ENCODE measurements at places on chromosomes 2 and 18.
A peak's percentile ranks its signal among the peaks of the same experiment; 100 is the strongest.

GRCh38 chr2:54061272-54061671 is 54.1 kb upstream of the ACYP2 start:
- no peak for DNase-seq

DNA sequence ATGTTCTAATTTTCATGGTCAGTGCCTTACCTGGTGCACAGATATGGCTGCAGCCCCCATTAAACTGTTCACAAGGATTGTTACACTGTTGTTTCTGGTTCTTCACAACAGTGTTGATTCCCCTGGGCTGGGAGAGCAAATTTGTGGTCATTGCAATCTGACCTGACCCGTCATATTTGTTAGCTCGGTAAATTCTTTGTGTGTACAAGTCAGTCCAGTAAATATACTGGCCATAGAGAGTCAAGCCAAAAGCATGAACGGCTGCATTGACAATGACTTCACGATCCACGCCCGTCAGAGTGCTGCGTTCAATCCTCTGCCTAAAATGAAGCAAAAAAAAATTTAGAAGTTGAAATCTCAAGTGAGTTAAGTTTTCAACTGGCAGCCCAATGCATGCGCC is 134.6 kb downstream of the DHRS9 start:
- DNase-seq = no peak

- no peak for DNase-seq
Observed at GRCh38 chr2:47265751-47266231, 110.7 kb upstream of the STPG4 start.

DNA sequence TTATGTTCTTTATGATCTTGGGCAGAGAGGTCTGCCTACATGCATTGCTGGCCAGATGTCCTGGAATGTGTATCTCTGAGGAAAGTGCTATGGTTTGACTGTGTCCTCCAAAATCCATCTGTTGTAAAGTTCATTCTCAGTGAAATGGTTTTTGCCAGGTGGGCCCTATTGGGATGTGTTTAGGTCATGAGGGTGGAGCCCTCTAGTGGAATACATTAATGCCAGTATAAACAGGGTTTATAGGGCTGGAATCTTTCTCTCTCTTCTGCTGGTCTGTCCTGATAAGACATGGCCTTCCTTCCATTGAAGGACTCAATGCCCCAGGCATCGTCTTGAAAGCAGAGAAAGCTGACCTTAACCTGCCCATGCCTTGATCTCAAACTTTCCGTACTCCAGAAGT is 258.5 kb downstream of the RPIA start:
- no peak for DNase-seq

GRCh38 chr2:193331676-193332075 is 1136.9 kb upstream of the TMEFF2 start:
- no peak for DNase-seq

GRCh38 chr18:34993289-34993688 is 47.9 kb upstream of the MAPRE2 start:
- DNase-seq = no peak

GRCh38 chr2:177348733-177349693 is 43.6 kb upstream of the AGPS start:
- DNase-seq = no peak

GRCh38 chr2:38671303-38671702 is 5.4 kb downstream of the GALM start:
- DNase-seq = no peak

GRCh38 chr18:43422518-43422917 is 145.2 kb upstream of the SYT4 start:
- DNase-seq = no peak

DNA sequence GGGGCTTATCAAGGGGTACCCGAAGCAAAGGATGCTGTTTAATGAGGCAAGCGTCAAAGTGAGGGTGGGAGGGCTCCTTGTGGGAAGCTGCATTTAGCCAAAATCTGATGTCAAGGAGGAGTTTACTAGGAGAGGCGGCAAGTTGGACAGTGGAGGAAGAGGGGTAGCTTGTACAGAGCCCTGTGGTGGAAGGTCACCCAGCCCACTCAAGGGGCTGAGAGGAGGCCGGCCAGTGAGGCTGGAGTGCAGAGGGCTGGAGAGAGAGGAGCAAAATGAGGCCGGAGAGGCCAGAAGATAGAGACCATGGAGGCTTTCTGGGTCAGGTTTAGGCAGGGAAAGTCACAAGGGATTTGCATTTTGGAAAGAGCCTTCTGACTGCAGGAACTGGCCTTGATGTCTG is 49.5 kb downstream of the ASB1 start:
- peak; percentile 28 for DNase-seq

DNA sequence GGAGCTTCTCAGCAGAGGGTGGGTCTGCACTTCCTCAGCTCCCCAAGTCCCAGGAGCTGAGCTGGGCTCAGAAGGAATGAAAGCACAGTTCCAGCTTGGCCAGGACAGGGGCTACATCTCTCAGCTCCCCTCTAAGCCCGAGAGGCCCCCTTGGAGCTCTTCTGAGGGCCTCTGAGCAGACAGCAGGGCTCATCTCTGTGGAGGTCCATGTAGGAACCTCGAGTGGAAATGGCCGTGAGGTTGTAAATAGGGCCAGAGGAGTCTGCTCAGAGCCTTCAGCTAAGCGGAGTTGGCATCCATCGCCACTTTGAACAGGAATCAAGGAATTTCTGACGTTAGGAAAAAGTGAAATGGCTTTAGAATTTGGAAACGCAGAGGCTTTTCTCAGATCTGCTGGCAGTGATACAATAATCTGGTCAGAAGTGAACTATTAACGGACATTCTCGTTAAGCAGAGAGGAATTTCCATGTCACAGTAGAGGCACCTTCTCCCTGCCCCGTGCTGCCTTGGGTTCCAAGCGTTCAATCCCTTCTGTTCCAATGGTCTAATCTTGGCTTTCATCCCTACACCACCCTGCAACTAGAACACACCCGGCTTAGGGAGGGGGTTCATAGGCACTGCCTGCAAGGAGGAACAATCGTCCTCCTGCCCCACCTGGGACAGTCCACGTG is 213.9 kb downstream of the NDUFA10 start:
- peak; percentile 16 for DNase-seq

DNA sequence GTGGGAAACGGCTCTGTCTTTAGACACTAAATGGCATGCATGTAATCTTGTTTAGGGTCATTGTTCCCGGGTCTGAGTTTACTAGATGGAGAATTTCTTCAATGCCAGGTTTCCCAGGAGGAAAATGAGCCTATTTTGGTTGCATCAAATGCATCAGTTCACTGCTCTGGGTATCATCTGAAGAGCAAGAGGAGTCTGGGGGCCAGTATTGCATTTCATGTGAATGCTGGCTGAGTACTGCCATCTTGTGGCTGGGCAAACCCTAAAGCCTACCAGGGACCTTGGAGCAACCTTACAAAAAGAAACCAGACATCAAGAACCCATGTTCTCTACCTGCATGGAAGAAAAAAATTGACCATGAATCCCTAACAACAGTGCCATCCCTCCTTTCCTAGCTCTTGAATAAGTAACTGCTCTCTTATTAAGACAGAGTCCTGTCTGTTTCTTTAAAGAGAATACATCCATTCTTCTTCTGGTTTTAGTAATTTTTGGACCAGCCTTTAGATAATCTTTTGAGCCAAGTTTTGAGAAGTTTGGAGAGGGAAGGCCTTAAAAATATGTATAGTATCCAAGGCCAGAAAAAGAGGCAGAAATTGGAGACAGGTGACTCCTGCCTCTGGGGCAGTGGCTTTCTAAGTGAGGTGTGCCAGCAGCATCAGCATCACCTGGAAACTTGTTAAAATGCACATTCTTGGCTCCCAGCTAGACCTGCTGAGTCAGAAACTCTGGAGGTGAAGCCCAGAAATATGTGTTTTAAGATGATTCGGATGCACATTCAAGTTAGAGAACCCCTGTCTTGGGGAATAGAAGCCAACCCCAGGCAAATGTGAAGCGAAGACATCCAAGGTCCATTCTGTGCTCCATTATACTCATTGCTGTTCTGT is 261.0 kb upstream of the CXCR4 start:
- DNase-seq = peak; percentile 41

DNA sequence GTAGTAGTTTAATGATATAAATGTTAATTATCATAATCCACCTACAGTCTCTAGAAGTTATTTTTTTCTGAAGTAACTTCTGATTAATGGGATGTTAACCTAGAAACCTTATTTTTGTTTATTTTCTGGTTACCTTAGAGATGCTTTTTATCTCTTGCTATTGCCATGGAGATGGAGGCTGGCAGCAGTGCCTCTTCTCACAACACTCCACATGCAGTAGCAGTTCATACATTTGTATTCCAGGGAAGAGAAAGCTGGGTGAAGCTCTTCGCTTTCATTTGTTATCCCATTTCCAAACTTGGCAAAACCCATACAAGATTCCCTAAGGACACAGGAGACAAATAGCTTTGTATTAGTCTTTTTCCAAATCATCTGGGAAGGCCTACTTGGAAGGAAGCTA is 1794.1 kb upstream of the LRRTM1 start:
- no peak for DNase-seq

- no peak for DNase-seq
Observed at GRCh38 chr2:190979906-190980629, 33.9 kb downstream of the STAT1 start.

DNA sequence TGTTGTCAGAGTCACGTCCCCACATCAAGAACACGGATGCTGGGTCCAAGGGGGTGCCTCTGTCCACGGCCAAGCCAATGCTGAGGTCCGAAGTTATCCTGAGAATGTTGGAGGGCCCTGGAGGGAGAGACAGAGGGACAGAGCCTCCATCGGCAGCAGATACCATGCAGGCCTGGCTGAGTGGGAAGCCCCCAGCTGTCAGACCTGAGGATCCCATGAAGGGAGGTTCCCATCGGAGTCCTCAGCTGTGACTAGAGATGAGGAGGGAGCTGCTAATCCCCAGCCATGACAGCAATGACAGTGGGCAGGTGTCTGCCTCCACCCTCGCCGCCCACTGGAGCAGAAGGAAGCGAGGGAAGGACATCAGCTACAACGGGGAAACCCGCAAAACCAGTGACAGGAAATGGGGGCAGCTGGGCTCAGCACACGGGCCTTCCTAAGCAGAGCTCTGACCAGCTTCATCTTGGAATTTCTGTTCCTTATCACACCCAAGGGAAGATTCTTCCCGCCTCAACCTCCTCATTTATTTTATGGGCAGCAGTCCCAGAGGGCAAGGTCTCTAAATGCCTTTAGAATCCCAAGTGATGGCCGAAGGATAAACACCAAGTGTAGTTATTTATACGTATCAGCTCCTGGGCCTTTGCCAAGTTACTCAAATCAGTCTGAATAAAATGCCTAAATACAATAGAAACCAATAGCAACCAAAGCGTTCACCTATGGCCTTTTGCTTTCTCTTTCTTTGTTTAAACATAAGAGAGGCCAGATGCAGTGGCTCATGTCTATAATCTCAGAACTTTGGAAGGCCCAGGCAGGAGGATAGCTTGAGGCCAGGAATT is 32.2 kb downstream of the FAM178B start:
- no peak for DNase-seq

GRCh38 chr2:63721082-63721424 is 120.6 kb upstream of the UGP2 start:
- DNase-seq = no peak

DNA sequence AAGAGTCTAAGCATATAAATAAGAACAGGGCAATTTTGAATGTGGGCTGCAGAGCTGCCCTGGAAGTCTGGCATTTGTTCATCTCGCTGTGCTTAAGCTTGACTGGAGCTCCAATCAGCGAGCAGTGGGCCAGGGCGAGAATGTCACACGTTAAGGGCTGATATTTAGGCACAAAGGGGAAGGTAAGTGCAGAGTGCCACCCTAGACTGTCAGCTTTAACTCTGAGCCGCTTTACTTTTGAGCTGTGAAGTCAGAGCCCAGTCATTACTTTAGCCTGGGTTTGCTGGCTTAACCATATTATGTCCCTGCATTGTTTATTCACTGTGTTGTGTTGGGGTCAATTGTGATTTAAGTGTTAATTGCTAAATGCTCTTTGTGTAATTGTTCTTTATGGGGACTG is 236.1 kb upstream of the SIX3 start:
- DNase-seq = no peak

GRCh38 chr2:72080286-72081145 is 67.1 kb downstream of the CYP26B1 start:
- no peak for DNase-seq

DNA sequence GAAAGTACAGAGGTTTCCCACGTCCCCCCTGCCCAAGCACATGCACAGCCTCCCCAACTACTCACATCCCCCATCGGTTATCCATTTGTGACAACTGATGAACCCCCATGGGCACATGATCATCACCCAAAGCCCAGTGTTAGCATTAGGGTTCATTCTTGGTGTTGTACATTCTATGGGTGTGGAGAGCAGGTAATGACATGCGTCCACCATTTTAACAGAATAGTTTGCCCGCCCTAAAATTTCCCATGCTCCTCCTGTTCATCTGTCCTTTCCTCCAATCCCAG is 74.3 kb downstream of the LONRF2 start:
- no peak for DNase-seq

GRCh38 chr2:80022018-80022417 is 282.5 kb downstream of the LRRTM1 start:
- no peak for DNase-seq

GRCh38 chr2:213678437-213679218 is 394.4 kb downstream of the SPAG16 start:
- no peak for DNase-seq

- no peak for DNase-seq
Observed at GRCh38 chr2:36507408-36507812, 90.6 kb downstream of the FEZ2 start.
